GM03348 (cell line): ENCODE measurements at places on chromosomes 4 and X.
A peak's percentile ranks its signal among the peaks of the same experiment; 100 is the strongest.

DNA sequence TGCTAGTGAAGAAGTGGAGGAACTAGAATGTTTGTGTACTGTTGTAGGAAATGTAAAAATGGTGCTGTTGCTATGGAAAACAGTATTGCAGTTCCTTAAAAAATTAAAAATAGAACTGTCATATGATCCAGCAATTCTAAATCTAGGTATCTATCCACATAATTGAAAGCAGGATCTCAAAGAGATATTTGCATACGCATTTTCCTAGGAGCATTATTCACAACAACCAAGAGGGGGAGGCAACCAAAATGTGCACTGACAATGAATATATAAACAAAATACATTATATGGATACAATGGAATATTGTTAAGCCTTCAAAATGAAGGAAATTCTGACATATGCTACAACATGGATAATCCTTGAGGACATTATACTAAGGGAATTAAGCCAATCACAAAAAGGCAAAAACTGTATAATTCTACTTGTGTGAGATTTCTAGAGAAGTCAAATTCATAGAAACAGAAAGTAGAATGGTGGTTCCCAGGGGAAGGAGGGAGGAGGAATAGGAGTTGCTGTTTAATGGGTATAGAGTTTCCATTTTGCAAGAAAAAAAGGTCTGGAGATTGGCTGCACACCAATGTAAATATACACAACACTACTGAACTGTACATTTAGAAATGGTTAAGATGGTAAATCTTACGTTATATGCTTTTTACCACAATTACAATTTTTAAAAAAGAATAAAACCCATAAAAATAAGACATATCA is 35.6 kb upstream of the KCNE5 start:
- DNase-seq: no peak

- no peak for DNase-seq
Observed at GRCh38 chr4:174532445-174532844, 10.2 kb upstream of the HPGD start.

DNA sequence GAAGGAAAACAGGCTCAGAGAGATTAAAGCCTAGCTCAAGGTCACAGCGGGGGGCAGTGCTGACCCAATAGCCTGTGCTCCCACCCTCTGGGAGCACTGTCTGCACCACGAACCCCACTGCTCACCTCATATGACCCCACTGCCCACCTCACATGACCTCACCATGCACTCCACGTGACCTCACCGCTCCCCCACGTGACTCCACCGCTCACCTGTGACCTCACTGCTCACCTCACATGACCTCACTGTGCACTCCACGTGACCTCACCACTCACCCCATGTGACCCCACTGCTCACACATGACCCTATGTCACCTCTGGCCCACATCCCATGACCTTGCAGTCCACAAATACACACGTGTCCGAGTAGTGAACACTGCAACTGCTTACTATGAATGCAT is 55.4 kb downstream of the ACOX3 start:
- DNase-seq: no peak

DNA sequence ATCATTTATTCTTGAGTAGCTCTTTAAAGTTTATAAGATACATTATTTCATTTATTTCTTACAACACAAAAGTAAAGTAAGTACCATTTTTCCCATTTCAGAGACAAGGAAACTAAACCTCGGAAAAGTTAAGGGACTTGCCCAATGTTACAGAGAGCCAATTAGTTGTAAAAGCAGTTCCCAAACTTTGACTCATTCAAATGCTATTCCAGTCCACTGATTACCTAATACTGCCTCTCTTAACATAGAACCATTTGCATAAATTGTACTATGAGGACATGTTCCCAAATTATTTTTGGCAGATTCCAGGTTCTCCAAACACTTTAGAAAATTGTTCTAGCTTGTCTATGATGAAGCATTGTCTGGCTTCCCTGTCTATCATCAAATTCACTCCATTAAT is 45.6 kb upstream of the GRIA3 start:
- peak; percentile 39 for DNase-seq

- no peak for DNase-seq
Observed at GRCh38 chrX:46954716-46955115, 42.5 kb downstream of the JADE3 start.

- DNase-seq: peak; percentile 41
Observed at GRCh38 chr4:155952501-155952901, 1.2 kb downstream of the CTSO start.

DNA sequence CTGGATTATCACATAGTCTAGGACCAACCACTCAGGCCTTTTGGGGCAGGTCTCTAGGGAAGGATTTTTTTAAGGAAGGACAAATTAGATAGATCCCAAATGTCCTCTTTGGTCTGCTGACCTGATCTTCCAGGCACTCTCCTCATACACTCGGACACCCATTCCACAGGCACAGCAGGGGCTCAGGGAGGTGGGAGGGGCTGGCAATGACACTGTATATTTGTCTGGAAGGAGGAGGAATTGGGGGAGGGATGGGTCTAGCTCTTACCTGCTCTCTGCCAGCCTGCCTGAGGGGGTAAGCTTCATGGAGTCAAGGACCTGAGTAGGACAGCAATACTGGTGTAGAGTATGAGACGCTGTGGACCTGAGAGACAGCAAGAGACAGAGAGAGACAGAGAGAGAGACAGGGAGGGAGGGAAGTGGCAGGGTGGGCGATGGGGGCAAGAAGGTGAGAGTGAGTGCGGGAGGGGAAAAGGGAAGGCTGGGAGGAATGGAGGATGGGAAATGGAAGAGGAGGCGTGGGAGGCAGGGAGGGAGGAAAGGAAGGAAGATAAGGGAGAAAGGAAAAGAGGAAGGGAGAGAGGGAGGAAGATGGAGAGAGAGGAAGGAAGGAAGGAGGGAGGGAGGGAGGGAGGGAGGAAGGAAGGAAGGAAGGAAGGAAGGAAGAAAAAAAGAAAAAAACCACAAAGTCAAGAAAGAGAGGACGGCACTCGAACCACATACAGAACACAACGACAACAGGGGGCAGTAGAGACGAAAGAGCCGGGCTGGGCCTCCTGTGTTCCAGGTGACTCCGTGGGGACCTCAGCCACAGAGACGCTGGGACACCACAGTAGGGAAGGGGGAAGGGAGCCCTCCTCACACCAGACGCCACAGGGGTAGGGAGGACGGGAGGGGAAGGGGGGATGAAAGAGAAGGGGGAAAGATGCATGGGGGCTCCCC is 1.8 kb downstream of the IQSEC2 start:
- no peak for DNase-seq

GRCh38 chrX:46404774-46405173 is 140.4 kb downstream of the ZNF674 start:
- DNase-seq: no peak

DNA sequence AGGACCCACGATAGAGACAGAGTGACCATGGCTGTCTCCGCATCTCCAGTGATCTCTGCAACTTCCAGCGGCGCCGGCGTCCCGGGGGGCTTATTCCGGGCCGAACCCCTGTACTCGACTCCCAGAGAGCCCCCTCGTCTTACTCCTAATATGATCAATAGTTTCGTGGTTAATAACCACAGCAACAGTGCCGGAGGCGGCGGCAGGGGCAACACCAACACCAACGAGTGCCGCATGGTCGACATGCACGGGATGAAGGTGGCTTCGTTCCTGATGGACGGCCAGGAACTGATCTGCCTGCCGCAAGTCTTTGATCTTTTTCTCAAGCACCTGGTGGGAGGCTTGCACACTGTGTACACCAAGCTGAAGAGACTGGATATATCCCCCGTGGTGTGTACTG is 343 bp downstream of the DACH2 start:
- no peak for DNase-seq

- peak; percentile 83 for DNase-seq
Observed at GRCh38 chrX:153766098-153766817, 2.2 kb downstream of the PLXNB3 start.

DNA sequence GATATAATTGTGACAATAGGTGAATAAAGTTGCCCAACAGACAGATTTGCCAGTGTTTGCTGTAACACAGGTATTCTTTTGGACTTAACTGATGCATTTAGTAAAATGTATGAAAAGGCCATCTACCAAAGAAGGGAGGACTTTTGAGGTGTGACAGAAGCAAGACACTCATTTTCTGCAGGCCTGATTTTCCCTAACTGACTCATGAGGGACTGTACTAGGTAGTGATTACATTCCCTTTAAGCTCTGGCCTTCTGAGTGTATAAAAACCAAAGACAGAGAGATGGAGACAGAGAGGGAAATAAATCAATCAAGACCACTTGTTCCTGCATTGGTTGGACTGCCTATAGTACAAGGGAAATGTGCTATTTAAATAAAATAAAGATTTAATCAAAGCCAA is 150.8 kb upstream of the GALNT7 start:
- DNase-seq: no peak

DNA sequence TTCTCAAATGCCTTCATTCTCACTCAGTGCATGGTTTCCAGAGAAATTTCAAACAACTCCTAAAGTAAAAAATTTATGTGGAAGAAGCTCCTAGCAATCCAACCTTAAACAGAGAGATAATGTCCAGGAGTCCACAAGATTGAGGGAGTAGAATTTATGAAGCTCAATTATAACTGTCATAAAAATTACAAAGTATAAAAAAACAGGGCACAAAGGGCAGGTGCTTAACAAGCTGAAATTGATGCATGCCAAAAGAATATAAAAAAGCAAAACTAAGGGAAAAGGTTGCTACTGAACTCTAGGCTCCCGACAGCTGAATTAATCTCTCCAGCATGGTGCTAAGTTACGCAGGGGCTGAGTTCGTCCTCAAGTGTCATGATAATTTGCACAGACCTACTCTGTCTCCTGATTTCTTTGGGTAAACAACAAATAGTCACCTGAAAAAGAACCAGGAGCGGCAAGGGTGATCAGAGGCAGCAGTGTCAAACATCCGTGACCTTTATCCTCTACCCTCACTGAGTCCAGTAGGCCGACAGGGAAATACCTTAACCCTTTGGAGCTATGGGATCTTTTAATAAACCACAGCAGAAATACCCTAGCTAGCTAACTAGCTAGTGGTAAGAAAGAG is 47.2 kb upstream of the RELL1 start:
- no peak for DNase-seq

GRCh38 chr4:6942238-6942800 is 32.7 kb downstream of the TBC1D14 start:
- DNase-seq: peak; percentile 92

- DNase-seq: no peak
Observed at GRCh38 chr4:1515763-1516162, 109.5 kb upstream of the NKX1-1 start.

DNA sequence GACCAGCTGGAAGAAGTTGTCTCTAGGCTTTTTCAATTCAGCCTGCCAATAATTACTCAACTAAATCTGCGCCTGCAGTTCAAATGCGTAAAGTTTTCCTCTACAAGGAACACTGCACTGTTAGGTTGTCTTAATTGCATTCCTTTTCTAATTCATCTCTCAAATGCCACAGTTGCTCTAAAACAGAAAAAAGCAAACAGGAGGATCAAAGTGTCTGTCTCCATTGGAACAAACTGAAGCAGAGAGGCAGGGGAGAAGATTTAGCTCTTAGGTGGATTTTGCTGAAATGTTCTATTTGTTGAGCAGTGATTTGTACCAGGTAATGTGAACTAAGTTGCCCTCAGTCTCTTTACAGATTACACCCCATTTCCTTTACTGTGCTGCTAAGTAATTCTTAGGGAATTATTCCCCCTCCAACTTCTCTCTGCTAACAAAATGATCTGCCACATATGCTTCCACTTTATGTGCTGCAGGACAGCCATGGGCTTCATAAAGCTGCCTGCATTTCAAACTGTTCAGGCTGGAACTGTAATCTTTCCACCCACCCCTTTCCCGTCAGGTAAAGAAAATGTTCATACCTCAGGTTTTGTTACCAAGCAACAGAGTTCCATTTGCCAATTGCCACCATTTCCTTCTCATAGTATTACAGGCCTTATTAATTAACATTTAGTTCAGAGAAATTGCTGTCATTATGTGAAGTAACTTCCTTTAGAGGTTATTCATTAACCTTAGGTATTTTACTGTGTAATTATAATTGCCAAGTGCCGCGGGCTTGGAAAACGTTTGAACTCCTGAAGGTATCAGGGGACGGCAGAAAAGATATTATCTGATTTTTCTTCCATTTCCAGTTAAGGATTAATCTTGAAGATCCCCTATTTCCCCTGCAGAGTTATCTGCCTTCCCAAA is 149.3 kb downstream of the SPRY1 start:
- no peak for DNase-seq

- no peak for DNase-seq
Observed at GRCh38 chr4:7971881-7972500, 32.3 kb upstream of the AFAP1 start.

- DNase-seq: no peak
Observed at GRCh38 chrX:1596676-1597344, 5.4 kb downstream of the AKAP17A start.

DNA sequence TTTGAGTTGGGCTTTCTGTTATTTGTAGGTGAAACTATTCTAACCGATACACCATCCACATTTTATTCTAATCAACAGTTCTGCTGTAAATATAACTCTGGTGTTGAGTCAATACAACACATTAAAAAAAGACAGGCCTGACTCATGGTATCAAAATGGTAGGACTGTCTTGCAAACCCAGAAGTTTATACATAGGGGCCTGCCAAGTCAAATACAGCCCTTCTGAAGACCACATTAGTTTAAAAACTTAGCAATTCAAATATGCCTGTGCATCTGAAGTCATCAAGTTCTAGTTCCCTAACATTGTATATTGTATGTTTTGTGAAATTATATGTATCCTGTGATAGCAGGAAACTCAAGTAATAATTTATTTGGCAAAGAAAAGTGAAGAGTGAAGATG is 24.4 kb upstream of the PDE5A start:
- peak; percentile 20 for DNase-seq

DNA sequence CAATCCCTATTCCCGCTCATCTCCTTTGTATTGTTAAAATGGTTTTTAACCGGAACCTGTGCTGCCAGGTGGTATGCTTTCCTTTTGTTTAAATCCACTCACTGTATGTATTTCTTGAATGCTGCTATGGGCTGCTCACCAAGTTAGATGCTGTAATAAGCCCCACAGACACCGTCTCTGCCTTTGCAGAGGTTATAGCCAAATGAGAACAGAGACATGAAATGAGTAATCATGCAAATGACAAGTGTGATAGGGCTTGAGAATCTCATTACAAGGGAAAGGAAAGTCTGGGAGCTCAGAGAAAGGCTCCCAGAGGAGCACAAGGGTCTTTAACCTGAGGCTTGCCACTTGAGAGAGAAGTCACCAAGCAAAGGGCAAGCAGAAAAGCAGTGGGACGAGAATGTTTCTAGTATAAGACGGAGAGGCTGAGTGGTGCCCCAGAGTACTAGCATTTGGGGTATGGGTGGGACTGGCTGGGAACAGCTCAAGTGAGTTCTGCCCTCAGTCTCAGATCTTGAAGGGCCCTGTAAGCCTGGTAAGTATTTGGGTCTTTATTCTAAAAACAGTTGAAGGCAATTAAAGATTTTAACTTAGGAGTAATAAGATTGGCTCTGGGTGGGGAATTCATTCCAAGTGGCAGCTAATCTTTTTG is 110.8 kb upstream of the H2AZ1 start:
- no peak for DNase-seq

DNA sequence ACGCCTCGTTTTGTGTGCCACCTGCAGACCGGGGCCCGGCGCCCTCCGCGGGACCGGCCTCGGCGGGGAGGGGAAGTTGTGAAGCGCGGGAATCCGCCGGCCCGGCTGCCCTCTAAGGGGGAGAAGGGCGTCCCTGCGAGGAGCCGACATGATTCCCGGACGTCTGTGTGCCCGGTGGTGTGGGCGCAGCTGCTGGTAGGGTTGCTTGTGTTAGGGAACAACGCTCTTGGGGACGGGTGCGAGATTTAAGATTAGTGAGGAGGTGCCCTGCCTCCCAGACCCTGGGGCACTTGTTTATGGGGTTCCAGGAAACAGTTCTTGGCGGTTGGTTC is 627 bp downstream of the CDKN2AIP start:
- DNase-seq: peak; percentile 63

- DNase-seq: peak; percentile 4
Observed at GRCh38 chr4:98092833-98093439, 50.3 kb downstream of the STPG2 start.
